Non-pigmented ciliary epithelial cell (primary cell): ENCODE measurements at places on chromosomes 16 and 17.

GRCh38 chr17:5373112-5373511 is 46.4 kb downstream of the NUP88 start:
- DNase-seq, result no peak

DNA sequence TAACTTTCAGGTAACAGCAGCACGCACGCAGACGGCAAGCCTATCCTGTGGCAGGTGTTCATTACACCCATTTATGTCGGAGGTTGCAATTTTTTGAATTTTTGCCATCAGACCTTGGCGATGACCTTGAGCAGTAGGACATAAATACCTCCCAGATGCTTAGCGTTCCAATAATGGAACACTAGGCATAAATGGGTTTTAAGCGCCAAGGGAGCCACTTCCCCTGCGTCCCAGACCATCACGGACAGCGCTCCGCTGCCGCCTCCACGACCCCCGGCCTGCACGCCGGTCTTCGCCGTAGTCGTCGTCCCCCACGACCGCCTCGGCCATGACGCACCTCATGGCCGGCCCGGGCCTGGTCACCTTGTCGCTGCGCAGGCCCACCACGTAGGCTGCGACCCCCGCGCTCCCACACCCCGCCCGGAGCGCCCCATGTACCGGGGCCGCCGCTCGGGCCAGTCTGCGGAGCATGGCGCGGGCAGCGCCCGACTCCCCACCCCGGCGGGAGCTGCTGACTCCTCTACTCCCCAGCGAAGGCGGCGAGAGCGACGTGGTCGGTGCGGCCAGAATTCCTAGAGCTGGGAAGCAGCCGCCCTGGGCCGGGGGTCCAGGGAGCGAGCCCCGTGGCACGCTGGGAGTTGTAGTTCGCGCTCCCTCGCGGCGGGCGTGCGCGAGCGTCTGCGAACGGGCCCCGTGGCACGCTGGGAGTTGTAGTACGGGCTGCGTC is 22.7 kb downstream of the TMEM235 start:
- no peak for DNase-seq

GRCh38 chr17:34720760-34721159 is 141.4 kb downstream of the TMEM132E start:
- no peak for DNase-seq

- DNase-seq, result no peak
Measured at GRCh38 chr17:38777641-38778250, 21.6 kb downstream of the PIP4K2B start.

GRCh38 chr16:63187638-63188037 is 1151.4 kb upstream of the CDH8 start:
- DNase-seq, result no peak

GRCh38 chr17:47707056-47707804 is 13.3 kb downstream of the TBKBP1 start:
- DNase-seq, result no peak

- no peak for DNase-seq
Measured at GRCh38 chr17:80260069-80260535, 550 bp upstream of the RNF213 start.

- no peak for DNase-seq
Measured at GRCh38 chr16:65743558-65743957, 621.7 kb upstream of the CDH11 start.

GRCh38 chr17:80941743-80942422 is 49.8 kb upstream of the CHMP6 start:
- DNase-seq, result no peak

DNA sequence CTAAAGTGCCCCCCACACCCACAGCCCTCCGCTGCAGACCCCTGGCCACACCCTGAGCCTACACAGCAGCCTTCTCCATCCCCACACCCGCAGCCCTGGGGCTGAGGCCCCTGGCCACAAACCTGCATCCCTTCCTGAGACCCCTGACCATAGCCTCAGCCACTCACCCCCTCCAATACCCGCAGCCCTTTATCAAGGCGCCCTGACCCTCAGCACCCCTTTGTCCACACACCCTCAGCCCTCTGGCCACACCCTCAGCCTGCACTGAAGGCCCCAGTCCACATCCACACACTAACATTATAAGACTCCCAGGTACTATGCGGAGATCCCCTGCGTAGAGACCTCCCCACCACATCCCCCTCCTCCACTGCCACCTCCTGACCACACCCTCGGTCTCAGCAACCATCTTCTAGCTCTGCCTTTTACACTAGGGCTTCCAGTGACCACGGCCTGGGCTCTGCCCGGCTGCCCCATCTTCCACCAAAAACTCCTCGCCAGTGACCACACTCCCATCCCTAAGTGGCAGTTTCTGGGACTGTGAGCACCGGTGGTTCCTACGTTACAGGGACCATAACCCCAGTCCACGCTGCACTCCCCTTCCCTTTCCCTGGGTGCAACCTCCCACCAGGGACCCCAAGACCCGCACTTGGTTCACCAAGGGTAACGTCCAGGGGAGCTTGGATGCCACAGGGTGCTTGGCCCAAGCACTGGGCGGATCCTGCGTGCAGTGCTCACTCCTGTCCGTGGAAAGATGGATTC is 818 bp downstream of the TPPP3 start:
- DNase-seq, result no peak

DNA sequence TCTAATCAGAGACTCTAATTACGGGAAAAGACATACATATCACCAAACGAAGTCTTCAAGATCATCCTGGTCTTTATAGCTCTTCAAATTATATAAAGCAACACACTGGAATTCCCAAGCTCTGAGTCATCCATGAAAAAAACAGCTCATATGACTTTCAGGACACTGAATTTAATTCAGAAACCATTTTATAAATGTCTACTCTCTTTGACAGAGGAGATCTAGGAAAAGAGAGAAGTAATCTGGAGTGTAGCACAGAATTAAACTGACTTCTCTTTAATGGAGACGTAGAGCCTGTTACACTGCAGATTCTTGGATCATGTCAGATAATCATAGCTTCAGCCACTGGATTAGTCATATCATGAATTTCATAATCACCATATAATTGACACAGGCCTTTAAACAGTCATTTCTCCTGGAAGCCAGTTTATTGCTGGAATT is 86.8 kb upstream of the WSB1 start:
- no peak for DNase-seq

GRCh38 chr17:61461586-61461966 is 9.4 kb downstream of the TBX4 start:
- no peak for DNase-seq

DNA sequence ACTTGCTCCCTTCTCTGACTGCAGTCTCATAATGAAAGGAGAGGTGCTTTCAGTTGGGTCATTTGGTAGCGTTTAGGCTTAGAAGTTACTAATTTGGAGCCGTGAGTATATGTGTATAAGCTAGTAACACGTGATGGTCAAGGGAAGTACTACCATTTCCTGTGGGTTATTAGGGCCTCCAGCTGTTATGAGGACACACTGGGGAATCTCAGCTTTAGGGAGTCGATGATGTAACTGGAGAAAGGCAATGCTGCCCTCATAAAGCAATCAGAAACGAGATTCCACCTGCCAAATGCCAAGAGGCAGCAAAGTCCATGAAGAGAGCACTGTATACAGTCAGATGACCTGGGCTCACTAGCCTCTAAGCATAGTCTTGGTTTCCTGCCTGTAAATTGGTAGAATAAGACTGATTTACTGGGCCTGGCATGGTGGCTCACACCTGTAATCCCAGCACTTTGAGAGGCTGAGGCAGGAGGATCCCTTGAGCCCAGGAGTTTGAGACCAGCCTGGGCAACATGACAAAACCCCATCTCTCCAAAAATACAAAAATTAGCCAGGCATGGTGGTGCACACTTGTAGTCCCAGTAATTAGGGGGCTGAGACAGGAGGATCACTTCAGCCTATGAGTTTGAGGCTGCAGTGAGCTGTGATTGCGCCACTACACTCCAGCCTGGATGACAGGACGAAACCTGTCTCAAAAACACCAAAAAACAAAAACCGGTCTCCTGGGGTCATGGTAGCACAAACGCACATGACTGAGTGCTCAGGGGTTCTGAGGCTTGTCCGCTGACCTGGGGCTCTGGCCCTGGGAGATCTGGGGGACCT is 53.0 kb downstream of the SF3B3 start:
- DNase-seq, result peak; percentile 49

- DNase-seq, result no peak
Measured at GRCh38 chr16:2842340-2843000, 12.4 kb downstream of the ZG16B start.

DNA sequence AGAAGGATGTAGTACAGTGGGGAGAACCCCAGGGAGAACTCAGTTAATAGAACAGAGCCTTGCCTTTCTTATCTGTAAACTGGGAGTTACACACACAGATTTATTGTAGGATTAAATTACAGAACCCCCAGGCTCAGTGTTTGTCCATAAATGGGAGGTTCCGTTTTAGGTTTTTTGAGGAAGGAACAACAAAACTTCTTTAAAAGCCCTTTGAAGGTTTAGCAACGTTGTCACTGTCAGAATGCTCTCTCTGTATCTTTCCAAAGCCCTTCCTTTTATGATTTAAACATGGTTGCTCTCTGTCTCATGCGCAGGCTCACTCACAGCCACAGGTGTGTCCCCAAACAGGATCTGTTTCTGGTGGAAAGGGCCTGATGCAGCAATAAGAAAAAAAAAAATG is 9.4 kb upstream of the GNA13 start:
- no peak for DNase-seq

DNA sequence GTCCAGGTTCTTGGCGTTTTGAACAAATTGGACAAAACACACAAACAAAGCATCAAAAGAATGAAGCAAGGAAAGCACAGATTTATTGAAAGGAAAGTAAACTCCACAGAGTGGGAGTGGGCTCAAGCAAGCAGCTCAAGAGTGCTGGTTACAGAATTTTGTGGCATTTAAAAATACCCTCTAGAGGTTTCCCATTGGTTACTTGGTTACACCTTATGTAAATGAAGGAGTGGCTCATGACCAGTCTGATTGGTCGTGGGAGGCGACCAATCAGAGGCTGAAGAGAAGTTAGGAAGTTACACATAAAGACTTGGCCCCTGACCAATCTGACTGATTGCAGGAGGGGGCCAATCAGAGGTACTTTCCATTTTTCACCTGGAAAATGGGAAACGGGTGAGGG is 1373.8 kb upstream of the GOT2 start:
- DNase-seq, result no peak

GRCh38 chr17:17028878-17029535 is 13.2 kb upstream of the MPRIP start:
- DNase-seq, result no peak

- DNase-seq, result peak; percentile 27
Measured at GRCh38 chr17:32746698-32747097, 130.2 kb downstream of the MYO1D start.

DNA sequence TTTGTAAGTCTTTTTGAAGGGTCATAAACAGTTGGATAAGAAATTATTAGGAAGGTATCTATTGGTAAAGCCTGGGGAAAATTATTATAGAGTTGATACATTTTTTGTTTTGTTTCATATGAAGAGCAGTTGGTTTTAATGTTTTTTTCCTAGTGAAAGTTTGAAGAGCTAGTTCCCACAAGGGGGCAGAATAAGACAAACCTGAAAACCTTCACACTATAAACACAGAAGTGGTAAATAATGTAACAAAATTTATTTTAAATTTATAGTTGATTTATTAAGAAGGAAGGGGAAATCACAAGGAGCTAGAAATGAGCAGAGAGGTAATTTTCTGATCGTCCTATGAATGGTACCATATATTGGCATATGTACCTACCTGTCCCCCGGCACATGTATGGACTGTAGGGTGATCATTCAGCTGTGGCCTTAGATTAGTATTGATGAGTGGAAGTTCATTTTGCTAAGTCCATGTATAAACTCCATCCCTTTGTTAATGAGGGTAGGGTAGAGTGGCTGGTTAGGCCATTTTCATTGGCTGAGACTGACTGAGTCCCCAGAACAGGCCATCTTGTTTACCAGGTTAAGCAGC is 116.3 kb downstream of the TANC2 start:
- no peak for DNase-seq

DNA sequence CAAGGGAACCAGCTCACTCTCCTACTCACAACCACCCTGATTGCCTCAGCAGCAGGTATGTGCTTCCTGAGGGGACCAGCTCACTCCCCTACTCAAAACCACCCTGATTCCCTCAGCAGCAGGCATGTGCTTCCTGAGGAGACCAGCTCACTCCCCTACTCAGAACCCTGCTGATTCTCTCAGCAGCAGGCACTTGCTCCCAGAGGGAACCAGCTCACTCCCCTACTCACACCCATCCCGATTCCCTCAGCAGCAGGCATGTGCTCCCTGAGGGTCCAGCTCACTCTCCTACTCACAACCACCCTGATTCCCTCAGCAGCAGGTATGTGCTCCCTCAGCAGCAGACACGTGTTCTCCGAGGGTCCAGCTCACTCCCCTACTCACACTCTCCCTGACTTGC is 26.1 kb upstream of the COG7 start:
- DNase-seq, result no peak

DNA sequence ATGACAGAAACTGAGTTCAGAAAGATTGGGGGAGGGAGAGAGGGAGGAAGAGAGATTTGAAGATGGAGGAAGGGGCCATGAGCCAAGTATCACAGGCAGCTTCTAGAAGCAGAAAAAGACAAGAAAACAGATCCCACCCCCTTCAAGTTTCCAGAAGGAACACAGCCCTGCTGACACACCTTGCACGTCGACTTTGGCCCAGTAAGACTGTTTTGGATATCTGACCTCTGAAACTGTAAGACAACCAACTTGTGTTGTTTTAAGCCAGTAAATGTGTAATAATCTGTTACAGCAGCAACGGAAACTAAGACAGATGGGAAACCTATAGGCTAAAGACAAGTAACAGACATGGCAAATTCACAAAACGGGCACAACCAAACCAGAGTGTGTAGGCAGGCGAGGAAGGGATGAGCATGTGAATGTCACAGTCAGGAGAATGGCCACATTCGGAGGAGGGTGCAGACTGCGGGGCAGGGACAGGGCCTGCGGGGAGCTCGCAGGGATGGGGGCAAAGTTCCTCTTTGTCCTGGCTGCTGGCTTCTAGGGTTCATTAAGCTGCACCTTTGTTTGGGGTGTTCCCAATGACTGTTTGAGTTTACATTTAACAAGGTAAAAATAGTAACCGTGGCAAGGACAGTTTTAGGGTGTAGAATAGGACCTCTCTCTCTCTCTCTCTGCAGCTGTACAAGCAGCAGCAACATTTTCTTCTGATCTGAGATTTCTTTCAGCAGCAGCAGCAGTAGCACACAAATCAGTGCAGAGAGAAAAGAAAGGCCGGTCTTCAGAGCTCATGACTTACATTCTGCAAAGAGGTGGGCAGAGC is 18.3 kb upstream of the ATP2C2 start:
- no peak for DNase-seq

- DNase-seq, result no peak
Measured at GRCh38 chr16:62079236-62079635, 43.0 kb upstream of the CDH8 start.
